ENCODE measurements at places on chromosomes 16 and 17.

DNA sequence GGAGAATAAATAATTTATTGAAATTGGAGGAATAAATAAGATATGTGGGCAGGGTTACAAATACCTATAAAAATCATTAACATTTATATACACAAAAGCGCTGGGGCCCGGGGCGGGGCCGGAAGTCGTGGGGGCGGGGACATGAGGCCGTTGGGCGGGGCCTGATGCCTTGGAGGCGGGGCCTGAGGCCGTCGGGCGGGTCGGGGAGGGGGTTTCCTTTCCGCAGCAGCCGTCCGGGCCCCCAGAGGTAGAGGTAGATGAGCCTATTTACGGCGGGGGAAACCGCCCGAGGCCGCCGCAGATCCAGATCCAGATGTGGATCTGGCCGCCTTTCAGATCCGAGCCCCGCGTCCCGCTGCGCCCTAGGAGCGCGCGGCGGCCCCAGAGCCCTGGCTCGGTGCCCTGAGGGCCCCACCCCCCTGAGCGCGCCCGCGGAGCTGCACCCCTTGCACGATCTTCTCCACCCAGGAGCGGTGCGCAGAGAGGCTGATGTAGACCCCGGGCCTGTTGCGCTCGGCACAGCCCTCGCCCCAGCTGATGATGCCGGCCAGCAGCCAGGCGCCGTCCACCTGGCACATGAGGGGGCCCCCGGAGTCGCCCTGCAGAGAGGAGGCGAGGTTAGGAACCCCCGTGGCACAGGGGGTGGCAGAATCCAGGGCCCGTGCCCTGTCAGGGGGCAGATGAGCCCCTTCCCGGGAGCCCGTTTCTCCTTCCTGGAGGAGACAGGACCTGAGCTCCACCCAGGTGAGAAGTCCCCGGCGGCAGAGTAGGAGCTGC, 5.1 kb downstream of the PRSS22 start:
- DNase-seq, result no peak

GRCh38 chr16:8740775-8741355, 56.6 kb downstream of the TMEM186 start:
- no peak for DNase-seq

- DNase-seq, result no peak
Observed at GRCh38 chr17:19402171-19402570, 8.9 kb upstream of the RNF112 start.

- no peak for DNase-seq
Observed at GRCh38 chr17:38731526-38732294, 1.6 kb downstream of the CISD3 start.
